GM19239 (cell line): ENCODE measurements at places on chromosomes 3 and 15.

DNA sequence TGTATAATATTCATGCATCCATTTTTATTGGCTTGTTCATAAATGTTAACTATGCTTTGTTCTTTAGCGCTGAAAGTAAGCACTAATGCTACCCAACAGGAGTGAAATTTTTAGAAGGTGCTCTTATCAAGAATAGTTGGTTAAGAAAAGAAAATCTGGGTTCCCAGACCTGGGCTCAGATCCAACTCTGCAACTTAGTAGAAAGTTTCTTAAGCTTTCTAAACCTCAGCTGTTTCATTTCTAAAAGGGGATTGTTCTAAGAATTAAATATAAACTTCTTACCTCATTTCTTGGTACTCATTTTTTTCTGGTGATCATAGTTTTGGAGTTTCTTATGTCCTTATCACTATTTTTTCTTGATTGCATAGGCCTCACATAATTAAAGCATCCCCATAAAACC is 12.1 kb downstream of the ARPP21 start:
- no peak for DNase-seq

- DNase-seq = no peak
Observed at GRCh38 chr3:11769704-11770476, 76.8 kb downstream of the TAMM41 start.

GRCh38 chr15:39132954-39133600 is 447.8 kb upstream of the THBS1 start:
- no peak for DNase-seq

- DNase-seq = no peak
Observed at GRCh38 chr15:25268166-25268565, 170.7 kb downstream of the UBE3A start.

GRCh38 chr15:72229076-72229946 is 1.7 kb downstream of the PKM start:
- no peak for DNase-seq

DNA sequence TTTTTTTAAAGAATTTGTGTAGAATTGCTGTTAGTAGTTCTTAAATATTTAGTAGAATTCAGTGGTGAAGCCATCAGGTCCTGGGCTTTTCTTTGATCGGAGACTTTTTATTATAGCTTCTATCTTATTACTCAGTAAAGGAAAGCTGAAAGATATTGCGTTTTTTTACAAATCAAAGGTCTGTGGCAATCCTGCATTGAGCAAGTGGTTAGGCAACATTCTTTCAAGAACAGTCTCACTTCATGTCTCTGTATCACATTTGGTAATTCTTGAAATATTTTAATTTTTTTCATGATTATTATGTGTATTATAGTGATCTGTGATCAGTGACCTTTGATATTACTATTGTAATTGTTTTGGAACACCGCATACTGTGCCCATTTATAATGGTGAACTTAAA is 140.8 kb downstream of the UNC13C start:
- DNase-seq = no peak

GRCh38 chr3:39064646-39065045 is 12.8 kb downstream of the WDR48 start:
- no peak for DNase-seq

DNA sequence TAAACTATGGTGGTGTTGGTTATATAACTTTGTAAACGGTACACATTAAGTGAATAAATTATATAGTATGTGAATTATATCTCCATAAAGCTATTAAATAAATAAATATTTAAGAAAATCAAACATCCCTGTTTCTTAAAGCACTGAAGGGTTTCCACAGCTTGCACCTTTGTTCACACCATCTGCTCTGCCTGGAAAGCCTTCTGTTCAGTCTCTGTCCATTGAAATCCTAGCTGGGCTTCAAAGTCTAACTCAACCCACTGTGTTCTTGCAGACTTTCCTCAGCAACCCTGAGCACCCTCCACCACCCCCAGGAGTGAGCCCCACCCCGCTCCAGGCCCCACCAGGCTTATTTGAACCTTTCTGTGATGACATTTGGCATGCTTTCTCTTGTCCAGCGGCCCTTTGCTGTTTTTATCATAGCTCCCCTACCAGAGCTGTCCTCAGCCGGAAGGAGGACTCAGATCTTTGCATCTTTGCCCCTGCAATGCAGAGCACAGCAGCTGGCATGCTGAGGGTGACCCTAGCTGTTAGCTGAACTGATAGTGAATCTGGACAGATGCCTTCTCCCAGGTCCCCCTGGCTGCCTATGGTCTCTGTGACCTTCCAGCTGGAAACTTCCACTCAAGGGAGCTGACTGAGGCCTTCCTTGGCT is 105.2 kb downstream of the DAPK2 start:
- no peak for DNase-seq

- DNase-seq = no peak
Observed at GRCh38 chr15:22989576-22990477, 9.7 kb upstream of the CYFIP1 start.

DNA sequence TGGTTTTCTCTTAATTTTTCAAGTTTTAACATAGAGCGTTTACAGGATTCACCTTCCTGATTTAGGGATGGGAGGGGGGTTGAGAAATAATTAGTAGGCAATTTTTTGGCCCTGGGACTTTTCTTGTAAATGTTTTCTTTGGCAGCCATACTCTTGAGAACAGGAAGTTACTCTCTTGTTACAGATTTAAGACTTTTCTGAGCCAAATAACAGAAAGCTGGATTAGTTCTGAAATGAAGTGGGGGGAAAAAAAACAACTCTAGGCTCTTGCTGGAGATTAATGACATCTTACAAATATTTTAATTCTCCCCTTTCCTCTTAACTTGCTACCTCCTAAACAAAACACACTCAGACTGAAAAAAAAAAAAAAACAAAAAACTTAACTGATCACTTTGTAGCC is 13.8 kb upstream of the POLR2M start:
- DNase-seq = no peak

- DNase-seq = no peak
Observed at GRCh38 chr15:42210696-42211095, 2.6 kb upstream of the VPS39 start.

DNA sequence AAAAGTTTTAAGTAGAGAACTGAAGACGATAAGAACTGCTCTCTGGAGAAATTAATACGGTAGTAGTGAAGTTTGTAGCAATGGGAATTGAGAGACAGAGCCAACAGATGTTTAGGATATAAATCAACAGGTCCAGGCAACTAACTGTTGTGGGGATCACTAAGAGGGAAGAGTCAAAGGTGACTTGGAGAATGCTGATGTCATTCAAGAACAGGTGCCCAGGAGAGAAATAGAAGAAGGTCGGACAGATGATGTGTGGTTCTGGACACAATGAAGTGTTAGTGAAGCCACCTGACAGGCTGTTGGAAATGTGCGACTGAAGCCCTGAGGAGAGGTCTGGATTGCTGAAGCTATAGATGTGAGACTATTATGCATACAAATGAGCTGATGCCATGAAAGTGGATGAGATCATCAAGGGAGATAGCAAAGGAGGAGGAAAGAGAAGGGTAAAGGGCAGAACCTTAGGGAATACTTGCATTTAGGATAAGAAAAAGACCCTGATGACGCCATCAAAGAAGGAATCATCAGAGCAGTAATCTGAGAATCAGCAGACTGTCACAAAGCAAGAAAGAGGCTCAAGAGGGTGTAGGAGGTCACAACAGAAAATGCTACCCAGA is 183.7 kb downstream of the FRMD5 start:
- no peak for DNase-seq

- no peak for DNase-seq
Observed at GRCh38 chr3:128919988-128920387, 40.6 kb downstream of the ACAD9 start.

- DNase-seq = no peak
Observed at GRCh38 chr3:99006686-99007085, 105.2 kb upstream of the DCBLD2 start.

DNA sequence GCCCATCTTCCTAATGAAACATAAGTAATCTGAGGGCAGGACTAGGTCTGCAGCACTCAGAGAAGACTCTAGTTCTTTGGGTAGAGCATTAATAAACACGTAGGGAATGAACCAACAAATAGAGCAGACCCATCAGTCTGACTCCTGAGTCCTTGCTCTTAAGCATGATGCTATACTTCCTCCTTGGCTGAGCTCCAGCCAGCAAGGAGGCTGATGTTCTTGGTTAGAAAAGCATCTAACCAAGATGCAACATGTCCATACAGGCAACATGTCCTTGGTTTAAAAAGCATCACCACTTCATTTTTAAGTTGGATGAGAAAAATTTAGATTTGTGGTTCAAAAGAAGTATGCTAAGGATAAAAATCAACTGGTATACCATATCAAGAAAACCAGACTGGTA is 8.5 kb upstream of the MYH15 start:
- DNase-seq = no peak

DNA sequence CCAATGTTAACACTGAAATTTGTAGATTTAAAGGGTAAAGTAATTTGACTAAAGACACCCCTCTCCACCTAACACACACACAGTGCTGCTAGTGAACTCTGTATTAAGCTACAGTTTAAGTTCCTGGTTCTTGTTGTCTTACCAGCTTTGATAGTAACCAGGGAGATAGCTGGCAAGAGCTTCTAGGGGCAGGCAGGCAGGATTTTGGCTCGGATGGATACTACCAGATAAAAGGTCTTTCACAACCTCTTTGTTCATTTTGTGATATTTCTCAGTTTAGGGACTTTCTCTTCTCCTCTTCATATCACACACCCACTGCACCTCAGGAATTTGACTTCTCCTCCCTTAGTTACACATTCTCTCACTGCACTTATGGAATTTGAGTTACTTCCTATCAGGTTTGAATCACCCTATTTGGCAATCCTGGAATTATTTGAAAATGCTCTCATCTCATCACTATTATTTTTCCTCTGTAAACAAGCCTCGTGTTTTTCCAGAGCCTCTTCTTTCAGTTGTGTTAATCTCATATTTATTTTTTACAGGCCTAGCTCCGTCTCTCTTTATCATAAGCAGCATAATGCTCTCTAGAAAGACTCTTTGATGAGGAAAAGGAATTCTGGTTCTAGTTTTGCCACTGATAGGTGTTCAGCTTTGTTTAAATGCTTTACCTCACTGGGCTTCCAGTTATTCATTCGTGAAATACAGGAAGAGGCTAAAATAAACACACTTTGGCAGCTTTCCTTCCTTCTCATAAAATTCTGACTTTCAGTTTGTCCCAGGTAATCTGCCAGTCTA is 23.0 kb upstream of the CLDN1 start:
- no peak for DNase-seq

DNA sequence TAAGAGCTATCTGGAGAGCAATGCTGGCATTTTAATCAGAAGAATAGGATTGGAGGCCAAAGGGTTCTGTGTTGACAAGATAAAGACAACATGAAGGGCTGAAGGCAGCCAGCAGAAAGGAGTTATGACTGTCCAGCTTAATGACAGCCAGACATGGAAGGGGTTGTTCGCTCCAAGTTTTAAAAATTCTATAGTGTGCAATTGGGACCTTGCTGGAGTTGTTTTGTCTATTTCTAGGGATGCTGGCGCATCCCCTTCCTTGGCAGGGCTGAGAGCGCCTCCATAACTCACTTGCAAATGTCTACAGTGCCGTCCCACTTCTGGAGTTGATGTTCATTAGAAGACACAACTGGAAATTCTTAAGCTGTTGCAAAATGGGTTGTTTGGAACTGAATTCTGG is 200.7 kb downstream of the TLE3 start:
- DNase-seq = no peak

GRCh38 chr15:40695469-40695890 is 506 bp downstream of the RAD51 start:
- peak; percentile 18 for DNase-seq

DNA sequence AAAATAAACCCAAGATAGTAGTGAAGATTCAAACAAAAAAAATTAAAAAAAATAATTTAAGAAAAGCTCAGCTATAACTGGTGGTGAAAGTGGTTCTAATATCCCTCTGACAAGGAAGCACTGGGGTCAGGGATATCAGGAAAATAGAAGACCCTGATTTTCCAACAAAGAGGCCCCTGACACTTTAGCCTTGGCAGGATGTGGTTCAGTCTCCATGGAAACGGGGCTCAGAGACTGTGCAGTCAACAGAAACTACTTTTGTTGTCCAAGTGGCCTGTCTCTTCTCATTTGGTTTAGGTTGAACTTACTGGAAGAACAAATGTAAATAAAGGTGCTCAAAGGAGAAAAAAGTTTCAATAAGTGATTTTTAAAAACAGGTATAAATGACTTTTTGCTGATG is 27.2 kb downstream of the INTS14 start:
- DNase-seq = peak; percentile 52

- DNase-seq = no peak
Observed at GRCh38 chr3:153442386-153442785, 280.4 kb downstream of the RAP2B start.

GRCh38 chr3:126356373-126357264 is 589 bp downstream of the KLF15 start:
- DNase-seq = peak; percentile 38

DNA sequence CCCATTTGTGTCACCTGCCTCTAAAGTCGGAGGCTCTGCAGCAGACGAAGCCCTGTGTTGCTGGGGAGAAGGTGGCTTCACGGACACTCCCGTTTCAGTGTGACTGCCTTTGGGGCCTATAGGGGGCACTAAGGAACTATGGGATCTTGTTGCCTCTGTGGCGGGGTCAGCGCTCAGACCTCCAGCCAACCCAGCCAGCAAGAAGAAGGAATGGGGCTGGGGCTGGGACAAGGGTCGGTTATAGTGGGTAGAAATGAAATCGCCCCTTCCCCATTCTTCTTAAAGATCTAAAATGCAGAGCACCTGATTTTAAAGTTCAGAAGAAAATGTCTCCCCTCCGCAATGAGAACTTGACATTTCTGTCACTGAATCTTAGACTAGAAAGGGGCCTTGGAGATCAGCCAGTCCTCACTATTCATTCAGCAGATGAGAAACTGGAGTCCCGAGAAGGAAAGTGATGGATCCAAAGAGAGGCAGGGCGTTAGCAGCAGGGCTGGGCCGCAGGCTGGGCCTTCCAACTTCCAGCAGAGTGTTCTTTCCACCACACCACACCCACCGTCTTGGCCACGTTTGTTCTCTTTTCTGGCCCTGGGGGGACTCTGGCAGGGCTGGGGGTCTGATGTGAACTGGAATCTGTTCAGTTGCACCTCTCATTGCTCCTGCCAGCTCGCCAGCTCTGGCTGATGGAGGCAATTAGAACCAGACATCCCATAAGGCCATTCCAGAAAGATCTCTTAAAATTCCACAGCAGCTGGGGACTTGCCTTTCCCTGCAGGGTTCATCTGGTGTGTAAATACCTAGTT is 195.4 kb downstream of the OPA1 start:
- peak; percentile 70 for DNase-seq

GRCh38 chr3:35648347-35648746 is 9.0 kb downstream of the ARPP21 start:
- DNase-seq = no peak

- DNase-seq = no peak
Observed at GRCh38 chr3:138137861-138138260, 5.7 kb upstream of the A4GNT start.

DNA sequence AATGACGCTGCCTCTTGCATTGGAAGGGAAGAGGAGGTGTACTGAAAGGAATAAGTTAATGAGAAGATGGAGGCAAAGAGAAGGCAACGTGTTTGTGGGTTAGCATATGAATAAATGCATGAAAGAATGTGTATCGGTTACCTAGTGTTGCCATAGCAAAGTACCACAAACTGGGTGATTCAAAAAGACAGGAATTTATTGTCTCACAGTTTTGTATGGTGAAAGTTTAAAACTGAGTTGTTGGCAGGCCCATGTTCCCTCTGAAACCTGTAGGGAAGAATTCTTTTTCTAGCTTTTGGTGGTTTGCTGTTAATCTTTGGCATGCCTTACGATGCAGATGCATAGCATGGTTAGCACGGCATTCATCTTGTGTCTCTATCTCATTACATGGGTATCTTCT is 729.9 kb downstream of the MECOM start:
- DNase-seq = no peak
